ENCODE measurements at places on chromosomes 12 and 14.

DNA sequence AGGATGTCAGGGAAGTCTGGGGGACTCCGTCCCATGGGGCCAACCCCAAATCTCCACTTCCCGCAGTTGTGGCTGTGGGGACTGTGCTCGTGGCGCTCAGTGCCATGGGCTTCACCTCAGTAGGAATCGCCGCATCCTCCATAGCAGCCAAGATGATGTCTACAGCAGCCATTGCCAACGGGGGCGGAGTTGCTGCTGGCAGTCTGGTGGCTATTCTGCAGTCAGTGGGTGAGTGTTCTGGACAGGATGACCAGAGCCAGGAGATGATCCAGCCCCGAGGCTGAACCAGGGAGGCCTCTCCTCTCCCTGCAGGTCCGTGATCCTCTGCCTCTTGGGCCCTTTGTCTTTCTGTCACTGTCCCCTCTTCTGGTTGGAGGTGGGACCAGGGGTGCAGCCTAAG, 8.8 kb upstream of the IFI27 start:
- DNase-seq, result no peak

GRCh38 chr14:63852271-63852816, 460 bp upstream of the SYNE2 start:
- no peak for DNase-seq

DNA sequence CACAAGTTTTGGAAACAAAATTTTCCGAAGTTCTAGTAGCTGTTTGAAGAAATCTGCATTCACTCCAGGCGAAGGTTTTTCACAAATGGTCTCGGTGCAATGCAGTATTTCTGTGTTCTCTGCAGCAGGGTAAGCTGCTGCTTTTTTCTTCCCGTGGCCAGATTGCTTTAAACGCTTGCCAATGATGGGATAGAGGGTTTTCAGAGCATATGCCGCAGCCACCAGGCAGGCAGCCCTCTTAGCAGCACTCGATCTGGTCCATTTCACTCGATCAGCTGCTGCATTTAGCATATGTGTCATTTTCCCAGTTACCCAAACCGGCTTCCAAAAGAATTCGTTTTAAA, 315 bp downstream of the ABCD2 start:
- no peak for DNase-seq

- no peak for DNase-seq
These were observed 4.5 kb upstream of the DCAF11 start for GRCh38 chr14:24110060-24110459.

- peak; percentile 80 for DNase-seq
These were observed at the start of gene NT5DC3 for GRCh38 chr12:103840876-103841689. NT5DC3 (minus strand) TSS chr12:103841234; CDS start chr12:103841156, 78 bp downstream.

- no peak for DNase-seq
These were observed 458 bp upstream of the HOXC4 start for GRCh38 chr12:54053003-54053750.

GRCh38 chr14:62692490-62693106, 352.7 kb downstream of the KCNH5 start:
- no peak for DNase-seq

DNA sequence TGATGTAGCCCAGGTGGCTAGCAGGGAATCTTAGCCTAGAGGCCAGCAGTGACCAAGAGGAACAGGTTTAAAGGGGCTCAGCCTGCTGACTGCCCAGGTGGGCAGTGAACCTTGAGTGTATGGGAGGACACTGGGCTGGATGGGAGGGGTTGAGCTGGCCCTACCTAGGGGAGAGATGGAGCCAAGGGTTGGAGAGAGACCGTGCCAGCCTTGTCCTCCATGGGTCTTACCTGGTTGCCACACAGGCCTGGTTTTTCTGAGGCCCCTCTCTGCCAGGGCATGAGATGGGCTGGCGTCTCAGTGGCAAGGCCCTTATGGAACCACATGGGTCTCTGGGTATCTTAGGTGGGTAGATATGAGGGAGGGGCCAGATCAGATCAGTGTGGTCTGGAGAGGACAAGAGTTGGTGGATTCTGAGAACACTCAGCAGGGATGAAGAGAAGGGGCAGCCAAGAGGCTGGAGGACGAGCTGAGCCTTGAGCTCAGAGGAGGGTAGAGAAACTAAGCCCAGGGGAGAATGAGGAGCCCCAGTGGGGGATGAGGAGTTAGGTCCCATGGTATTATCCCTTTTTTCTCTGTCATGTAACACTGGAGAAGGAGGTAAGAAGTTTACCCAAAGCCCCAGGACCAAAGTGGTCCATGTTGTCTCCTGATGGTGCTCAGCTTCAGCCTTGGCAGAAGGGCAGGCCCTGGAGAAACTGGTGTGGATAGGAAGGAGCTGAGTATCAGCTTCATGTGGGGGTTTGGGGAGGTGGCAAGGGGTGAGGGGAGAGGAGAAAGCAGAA, 3.7 kb downstream of the GZMB start:
- no peak for DNase-seq

- no peak for DNase-seq
These were observed 12.6 kb downstream of the RASSF9 start for GRCh38 chr12:85823436-85824180.

GRCh38 chr14:44963775-44964380, 1.9 kb downstream of the TOGARAM1 start:
- DNase-seq, result no peak

- no peak for DNase-seq
These were observed 57.8 kb downstream of the CIT start for GRCh38 chr12:119819322-119819721.

- DNase-seq, result no peak
These were observed 209.3 kb downstream of the DAD1 start for GRCh38 chr14:22379727-22380126.

- DNase-seq, result no peak
These were observed 1337.4 kb downstream of the FSCB start for GRCh38 chr14:43169722-43170121.

GRCh38 chr14:77593501-77593961, 22.9 kb downstream of the SPTLC2 start:
- no peak for DNase-seq

GRCh38 chr12:92363295-92364146, 217.9 kb upstream of the BTG1 start:
- peak; percentile 57 for DNase-seq

- no peak for DNase-seq
These were observed 31.3 kb downstream of the ACTN1 start for GRCh38 chr14:68947802-68948201.

GRCh38 chr14:76677534-76678145, 83.6 kb upstream of the VASH1 start:
- DNase-seq, result no peak

GRCh38 chr14:76701981-76702380, 59.3 kb upstream of the VASH1 start:
- DNase-seq, result no peak

DNA sequence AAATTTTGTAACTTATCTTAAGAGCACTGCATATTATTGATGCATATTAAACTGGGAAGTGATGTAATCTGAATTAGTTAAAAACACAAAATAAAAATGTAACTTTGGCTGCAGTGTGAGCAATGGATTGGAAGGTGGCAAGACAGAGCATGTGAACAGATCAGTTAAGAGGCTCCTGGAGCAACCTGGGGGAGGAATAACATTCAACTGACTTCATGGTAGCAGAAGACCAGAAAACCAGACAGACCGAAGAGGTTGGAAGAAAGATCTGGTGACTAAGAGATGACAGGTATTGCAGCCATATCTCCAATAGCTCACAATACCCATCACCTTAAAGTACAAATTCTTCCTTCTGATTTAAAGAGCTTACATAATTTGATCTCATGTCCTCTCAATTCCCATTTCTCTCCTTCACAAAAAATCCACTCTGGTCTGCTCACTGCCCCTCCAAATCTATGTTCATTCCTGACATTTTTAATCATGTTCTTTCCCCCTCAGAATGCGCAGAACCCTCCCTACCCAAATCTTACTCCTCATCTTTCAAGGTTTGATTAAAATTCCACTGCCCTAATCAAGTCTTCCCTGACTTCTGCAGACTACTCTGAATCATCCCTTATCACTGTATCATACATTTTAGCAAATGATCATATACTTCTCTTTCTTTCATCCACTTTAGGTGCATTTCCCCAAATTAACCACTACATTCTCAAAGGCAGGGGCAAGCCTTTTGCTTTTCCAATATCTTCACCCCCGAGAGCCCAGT, 51.5 kb downstream of the DUSP16 start:
- no peak for DNase-seq

DNA sequence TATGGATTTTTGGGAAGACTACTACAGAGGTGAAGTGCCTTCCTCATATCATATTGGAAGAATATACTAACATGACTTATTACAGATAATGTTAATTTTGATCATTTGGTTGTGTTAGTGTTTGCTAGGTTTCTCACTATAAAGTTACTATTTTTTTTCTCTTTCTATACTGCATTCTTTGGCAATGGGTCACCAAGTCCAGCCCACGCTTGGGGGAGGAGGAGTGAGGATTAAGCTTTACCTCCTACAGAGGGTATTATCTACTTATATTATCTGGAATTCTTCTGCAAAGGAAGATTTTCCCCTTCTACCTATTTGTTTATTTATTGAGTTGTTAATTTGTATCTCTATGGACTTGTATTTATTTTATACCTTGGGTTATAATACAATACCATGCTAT, 31.5 kb downstream of the SCN8A start:
- no peak for DNase-seq

DNA sequence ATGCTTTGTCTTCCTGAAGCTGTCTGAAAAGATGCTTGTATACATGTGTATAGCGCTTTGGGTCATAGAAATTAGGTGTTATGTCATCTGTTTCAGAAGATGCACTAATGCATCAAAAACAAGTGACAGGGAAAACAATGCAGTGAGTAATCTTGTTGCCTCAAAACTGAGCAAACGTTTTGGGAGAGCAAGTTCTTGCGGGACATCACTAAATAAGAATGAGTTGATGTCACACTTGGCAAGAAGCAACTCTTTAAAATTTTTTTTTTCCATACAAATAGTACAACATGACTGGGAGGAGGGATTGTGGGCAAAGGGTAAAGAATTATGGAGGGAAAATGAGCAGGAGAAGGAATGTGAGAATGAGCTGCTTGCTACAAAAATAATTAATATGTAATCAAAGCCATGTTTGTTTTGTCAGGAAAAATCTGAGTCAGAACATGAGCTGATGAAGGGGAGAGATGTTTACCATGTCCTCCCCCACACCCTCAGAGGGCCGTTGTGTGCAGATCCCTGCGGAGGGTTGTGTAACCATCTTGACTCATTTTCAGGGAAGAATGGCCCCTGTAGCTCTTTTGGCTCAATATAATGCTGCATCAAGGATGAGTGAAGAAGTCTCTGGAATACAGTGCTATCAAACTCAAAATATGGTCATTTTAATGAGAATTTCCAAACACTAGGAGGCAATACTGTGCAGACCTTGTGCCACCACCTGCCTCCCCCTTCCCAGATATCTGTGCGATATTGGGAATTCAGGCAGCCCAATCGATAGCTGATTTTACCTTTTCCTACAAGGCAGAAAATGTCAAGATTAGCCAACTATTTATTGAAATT, 41.4 kb downstream of the BORCS5 start:
- no peak for DNase-seq

DNA sequence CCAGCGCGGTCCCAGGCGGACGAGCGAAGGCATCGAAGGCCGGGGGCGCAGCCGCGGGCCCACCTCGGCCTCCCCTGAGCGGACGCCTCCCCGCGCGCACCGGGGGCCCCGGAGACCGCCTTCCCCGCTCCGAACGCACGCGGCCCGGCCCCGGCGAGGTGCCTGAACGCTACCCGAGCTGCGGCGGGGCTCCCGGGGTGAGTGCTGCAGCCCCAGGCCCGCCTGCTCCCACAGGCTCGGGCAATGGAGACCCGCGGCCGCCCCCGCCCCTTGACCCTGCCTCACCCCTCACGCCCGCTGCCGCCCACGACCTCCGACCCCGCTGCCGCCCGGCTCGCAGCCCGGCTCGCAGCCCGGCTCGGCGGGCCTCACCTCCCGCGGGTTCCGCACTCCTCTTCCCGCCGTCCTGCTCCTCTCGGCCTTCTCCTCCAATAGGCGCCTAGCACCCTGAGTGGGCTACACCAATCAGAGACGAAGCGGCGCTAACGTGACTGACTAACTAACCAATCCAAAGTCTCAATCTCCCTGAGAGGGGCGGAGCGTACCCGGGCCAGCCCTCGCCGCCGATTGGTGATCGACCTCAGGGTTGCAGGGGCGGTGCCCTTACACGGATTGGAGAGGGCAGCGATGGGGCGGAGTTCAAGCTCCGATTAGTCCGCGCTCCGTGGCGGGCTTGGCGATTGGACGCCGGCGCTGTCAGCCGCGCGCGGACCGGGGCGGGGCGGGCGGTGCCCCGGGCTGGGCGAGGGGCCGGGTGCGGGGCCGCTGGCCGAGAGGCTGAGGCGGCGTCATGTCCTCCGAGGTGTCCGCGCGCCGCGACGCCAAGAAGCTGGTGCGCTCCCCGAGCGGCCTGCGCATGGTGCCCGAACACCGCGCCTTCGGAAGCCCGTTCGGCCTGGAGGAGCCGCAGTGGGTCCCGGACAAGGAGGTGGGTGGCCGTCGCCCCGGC, at the start of the genes XRCC3 and ZFYVE21:
TSS of gene XRCC3 (minus strand) at position 400 of the 949 bp plus-strand sequence. CDS start 4,364 bp downstream, outside the sequence.
TSS of gene ZFYVE21 (plus strand) at position 759 of the 949 bp plus-strand sequence. CDS start at position 791, 32 bp downstream.
- DNase-seq, result peak; percentile 99

- DNase-seq, result peak; percentile 55
These were observed 760 bp downstream of the ACTN1 start for GRCh38 chr14:68978172-68978911.

GRCh38 chr12:113252494-113252893, 31.2 kb downstream of the TPCN1 start:
- no peak for DNase-seq

- no peak for DNase-seq
These were observed 106.2 kb upstream of the PDE3A start for GRCh38 chr12:20262119-20262518.
